GM12892 (cell line): ENCODE measurements at places on chromosomes 12 and 14.

- no peak for DNase-seq
Observed at GRCh38 chr14:75697918-75698317, 36.9 kb downstream of the TTLL5 start.

DNA sequence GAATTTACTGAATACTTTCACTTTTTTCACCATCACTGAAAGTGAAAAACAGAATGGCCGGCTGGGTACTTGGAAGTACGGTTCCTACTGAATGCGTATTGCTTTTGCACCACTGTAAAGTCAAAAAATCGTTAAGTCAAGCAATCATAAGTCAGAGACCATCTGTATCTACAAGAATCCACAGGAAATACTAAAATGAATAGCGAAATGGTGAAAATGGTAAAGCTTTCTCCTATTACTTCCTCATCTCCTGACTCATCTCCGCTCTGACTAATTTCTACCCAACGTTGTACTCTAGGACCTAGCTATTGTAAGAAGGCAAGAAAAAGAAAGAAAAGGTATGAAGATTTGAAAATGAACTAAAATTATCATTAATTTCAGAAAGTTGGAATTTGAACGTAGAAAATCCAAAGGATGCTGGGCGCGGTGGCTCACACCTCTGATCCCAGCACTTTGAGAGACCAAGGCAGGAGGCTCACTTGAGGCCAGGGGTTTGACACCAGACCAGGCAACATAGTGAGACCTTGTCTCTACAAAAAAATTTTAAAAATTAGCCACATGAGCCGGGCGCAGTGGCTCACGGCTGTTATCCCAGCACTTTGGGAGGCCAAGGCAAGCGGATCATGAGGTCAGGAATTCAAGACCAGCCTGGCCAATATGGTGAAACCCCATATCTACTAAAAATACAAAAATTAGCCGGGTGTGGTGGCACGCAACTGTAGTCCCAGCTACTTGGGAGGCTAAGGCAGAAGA lies 5.3 kb upstream of the CDCA4 start:
- DNase-seq = no peak

GRCh38 chr12:27552886-27553560 lies 29.0 kb downstream of the PPFIBP1 start:
- DNase-seq = no peak

- peak; percentile 29 for DNase-seq
Observed at GRCh38 chr12:8088574-8088973, 6.5 kb downstream of the NECAP1 start.

- no peak for DNase-seq
Observed at GRCh38 chr14:49991491-49991890, 98.6 kb downstream of the ARF6 start.
